ENCODE measurements at places on chromosomes 5 and 9.

DNA sequence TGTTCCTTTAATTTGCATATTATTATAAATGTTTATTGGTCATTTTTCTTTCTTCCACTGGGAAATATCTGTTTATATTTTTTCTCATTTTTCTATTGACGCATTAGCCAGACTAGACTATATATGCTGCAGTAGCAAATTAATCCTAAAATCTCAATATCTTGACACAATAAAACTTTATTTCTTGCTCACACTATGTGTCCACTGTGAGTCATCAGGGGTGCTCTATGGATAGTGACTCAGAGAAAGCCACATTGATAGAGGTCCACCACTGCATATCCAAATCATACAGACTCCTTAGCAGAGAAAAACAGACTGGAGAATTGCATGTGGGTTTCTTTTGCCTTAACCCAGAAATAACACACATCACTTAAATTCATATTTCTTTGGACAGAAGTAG, 20.8 kb downstream of the OR1L3 start:
- no peak for DNase-seq

- DNase-seq = no peak
Measured at GRCh38 chr5:6115852-6116251, 262.5 kb downstream of the MED10 start.

DNA sequence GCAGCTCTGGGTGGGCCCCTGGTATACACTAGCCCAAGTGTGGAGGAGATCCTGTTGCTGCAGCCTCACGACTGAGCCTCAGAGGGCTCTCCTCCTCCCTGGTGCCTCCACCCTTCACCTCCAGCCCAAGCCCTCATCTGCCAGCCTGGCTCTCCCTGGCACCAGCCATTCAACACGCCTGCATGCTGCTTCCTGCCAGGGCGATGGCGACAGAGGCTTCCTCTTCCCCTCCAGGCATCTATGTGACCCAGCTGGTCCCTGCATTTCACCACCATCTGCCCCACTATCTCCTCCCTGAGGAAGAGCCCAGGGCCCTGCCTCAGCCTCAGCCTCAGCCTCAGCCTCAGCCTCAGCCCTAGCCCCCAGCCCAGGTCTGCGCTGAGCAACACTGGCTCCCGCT, 54.8 kb upstream of the ANGPTL2 start:
- DNase-seq = no peak

DNA sequence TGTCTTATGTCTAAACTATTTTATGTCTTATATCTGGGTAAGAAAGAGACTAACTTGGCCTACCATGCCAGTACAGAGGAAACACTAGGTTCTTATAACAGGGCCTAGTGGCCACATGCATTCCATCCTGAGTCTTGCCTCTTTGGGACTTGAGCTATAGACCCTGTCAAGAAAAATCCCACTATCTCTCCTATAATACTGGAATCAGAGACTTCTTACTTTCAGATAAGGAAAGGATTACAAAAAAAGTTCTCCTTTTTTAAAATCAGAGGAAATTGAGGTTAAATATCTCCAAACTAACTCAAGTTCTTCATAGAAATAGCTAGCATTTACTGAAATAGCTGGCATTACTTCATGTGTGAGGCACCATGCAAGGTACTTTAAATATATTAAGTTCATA, 34.3 kb downstream of the PTGER4 start:
- DNase-seq = no peak

DNA sequence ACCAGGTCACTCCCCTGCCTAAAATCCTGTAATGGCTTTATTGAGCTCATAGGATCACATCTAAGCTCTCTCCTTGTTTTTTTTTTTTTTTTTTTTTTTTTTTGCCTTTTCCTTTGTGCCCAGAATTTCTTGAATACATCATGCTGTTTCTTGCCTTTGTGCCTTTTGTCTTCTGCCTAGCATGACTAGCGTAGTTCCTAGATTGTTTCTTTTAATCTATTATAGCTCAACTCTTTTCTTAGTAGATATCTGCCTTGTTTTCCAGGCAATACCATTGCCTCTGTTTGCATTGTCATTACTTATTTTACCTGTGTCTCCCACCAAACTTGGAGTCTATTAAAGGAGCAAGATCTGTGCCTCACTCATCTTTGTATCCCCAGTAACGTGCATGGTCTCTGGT, 106.1 kb upstream of the C9orf72 start:
- no peak for DNase-seq

DNA sequence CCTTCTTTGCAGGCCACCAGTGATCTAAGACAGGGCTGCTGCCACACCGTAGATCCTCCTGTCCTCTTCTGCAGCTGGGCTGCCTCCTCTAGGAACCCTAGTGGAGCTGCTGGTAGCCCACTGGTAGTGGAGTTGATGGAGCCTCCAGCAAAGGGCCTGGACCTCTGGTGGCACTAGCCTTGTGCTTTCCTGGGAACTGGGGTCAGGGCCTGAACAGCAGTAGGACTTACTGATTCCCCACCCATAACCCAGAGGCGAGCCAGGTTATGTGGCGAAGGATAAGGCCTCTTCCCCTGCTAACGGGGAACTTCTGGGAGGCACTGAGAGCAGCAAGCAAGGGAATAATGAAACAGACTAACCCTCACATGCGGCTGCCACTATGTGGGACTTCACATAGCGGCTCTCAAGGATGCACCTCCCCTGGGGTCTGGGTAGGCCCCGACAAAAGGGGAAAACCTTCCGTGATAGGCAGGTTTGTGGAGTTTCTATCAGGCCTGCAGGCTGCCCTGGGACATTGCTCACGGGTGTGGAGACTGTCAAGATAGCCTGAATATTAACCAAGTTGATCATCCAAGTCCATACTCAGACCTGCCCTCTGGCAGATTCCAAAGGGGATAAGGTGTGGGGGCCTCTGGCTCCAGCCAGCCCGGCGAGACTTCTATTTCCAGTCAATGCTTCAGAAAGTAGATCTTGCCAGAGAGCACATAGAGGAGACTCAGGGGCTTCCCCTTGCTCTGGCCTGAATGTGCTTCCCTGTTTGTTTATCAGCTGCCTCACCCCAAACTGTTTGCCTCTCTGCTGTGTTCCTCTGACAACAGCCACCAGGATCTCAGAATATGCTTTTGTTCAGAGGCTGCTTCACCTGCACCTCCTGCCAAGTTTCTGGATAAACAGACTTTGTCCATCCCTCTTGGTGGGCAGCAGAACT, 7.4 kb downstream of the SLC22A4 start:
- no peak for DNase-seq

DNA sequence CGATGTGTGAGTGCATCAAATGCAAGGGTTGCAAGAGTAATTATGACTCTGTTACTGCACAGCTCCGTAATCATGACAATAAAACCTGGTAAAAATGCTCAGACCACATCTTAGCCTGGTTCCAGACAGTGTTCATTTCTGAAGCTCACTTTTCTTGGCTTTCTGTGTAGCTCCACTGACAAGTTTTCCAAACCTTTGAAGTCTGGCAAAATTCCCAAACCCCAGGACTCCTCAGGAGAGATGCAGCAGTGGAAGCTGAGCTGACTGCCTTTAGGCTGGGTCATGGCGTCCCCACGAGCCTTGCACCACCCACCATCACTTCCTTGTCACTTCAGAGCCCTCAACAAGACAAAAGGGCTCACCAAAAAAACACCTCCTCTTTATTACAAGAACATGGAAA, 131.6 kb upstream of the TAS2R1 start:
- DNase-seq = no peak

GRCh38 chr9:137506274-137506673, 43.9 kb downstream of the PNPLA7 start:
- DNase-seq = no peak

DNA sequence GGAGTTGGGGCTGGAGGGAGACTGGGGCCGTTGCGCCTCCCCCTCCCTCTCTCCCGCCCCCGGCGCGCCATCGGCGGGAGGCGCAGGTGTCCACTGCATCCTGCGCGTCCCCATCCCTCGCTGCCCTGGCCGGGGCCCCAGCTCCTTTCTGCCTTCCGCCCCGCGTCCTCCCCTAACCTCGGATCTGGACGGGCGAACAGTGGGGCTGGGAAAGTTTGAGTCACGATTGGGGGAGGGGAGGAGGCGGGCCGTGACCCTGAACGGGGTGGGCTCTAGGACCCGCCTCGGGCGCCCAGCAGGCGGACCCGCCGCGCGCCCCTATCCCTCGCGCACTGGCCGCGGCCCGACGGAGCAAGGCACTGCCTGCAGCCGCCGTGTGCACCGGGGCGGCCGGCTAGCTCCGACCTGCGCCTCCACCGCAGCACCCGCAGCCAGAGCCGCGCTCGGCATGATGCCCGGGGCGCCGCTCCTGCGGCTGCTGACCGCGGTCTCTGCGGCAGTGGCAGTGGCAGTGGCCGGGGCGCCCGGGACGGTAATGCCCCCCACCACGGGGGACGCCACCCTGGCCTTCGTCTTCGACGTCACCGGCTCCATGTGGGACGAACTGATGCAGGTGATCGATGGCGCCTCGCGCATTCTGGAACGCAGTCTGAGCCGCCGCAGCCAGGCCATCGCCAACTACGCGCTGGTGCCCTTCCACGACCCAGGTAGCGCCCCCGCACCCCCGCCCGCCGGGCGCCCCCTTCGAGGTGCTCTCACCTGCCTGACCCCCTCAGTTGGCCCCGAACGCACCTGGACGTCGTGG, at the start of gene HMCN2:
TSS of gene HMCN2 (plus strand) at position 330 of the 805 bp plus-strand sequence. CDS start at position 449, 119 bp downstream.
- no peak for DNase-seq

DNA sequence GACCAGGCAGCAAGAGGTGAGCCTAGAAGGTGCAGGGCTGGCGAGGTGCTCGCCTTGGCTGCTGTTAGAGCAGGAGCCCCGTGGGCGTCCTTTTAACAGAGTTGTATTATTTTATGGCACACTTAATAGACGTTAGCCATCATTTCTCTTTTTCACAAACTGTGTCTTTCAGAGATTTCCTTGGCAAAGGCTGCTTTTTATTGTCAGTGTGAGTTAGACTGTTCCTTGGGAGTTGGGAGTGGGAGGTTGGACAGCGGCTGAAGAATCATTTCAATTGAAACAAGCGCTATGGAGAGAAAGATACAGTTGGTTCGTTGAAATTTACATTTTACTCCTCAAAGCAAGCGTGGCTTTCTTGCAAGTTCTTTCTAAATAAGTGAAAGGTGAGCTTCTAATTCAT, 133.2 kb downstream of the TRIO start:
- DNase-seq = no peak

DNA sequence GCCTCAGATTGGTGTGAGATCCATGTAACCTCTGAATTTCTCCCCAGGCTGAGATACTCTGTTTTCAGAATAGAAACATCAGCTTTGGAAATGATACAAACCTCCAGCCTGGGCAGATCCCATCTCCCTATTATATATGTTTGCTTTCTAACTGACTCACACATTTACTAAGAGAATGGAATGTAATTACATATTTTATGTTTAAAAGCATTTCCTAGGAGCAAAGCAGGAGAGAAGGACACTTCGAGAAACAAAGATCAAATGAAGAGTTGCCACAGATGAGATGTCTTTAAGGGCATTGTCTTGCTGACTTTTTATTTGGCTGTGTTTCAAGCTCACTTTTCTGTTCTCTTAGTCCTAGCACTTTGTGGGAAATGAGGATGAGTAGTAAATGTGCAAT, 96.3 kb downstream of the CDH18 start:
- DNase-seq = no peak

DNA sequence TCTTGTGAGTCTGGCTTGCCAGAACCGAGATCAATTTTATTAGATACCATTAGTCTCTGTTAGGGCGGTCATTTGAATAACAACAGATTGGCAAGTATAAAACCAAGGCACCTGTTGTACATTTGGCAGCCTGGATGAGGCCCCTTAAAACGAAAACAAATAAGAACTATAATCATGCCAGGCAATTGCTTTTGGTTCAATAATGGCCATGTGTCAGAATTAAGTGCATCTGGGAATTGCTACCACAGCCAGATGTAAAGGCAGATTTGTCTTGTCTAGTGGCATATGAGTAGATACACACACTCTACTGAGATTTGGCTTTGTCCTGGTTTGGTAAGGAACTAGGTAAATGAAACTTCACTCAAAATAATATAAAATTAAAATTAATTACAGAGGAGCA, 1046.2 kb upstream of the DMAC1 start:
- no peak for DNase-seq

DNA sequence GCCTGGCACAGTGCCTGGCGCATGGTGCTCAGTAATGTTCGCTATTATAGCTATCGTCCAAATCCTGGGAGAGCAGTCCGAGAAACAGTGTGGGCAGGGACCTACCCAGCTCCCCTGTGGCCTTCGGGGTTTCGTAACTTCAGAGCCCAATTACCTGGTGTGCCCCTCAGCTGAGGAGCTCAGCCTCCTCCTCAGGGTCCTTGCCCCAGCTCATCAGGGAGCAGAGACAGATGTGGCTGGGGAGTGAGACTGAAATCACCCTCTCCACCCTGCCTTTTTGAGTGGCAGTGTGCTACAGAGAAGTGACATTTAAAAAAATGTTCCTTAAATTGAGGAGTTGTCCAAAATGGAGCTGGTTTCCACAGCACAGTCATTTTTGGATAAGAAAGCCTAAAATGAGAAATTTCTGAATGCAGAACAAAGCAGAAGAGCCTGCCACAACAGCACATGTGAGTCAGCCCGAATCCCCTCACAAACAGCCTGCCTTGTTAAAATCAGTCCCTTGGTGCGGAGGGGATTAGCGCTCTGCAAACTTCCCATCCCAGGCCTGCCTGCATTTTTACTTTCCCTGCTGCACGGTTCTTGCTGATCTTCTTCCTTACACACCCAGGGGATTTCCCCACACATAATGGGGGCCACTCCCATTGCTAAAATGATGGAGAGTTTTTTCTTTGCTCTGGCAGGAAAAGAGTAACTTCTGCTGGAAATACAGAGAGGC, 78.1 kb upstream of the PITX1 start:
- DNase-seq = no peak

GRCh38 chr9:123967323-123967722, 37.4 kb upstream of the DENND1A start:
- no peak for DNase-seq

DNA sequence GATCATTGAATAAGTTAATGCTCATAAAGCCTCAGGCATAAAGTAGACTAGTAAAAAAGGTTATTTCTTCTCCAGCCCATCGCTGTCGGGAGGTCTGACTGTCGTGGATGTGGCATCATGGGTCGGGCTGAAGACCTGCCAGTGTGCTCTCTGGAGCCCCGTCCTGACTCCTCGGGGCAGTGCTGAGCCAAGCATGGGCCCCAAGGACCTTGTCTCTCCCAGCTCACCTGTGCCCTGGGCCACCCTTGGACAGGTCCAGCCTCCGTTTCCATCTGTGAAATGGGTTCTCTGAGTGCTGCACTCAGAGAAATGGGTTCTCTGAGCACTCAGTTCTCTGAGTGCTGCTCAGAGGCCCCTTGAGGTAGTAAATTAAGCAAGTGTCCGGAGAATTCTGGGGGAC, 269.0 kb downstream of the GADD45G start:
- DNase-seq = no peak

- no peak for DNase-seq
Measured at GRCh38 chr5:167361795-167362194, 929.6 kb upstream of the WWC1 start.
